Peyer's patch (tissue), 4 donors: ENCODE measurements at places on chromosomes 1 and 21.
A peak's percentile ranks its signal among the peaks of the same experiment; 100 is the strongest.

DNA sequence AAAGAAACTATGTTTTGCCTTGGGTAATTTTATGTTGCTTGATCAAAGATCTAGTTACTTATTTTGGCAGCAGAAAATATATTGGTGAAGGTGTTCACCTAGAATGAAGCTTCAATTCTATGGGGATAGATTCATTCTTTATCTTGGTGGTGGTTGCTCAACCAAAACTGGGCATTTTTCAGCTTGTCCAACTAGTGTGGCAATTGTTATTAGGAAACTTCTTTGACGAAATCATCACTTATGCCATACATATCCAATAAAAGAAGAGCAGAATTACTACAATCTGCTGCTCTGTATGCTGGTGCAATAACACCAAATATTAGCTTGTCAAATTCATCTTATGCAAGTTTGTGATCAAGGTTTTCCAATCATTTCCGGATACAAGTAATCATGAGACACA is 26.8 kb upstream of the TMPRSS15 start:
- no peak for DNase-seq

GRCh38 chr21:31403596-31404333 is 59.7 kb upstream of the TIAM1 start:
- DNase-seq = no peak

- no peak for DNase-seq
Observed at GRCh38 chr1:70890408-70890807, 157.2 kb downstream of the PTGER3 start.

- DNase-seq = peak; percentile 58
Observed at GRCh38 chr1:244322791-244323521, 128.8 kb downstream of the ADSS2 start.

DNA sequence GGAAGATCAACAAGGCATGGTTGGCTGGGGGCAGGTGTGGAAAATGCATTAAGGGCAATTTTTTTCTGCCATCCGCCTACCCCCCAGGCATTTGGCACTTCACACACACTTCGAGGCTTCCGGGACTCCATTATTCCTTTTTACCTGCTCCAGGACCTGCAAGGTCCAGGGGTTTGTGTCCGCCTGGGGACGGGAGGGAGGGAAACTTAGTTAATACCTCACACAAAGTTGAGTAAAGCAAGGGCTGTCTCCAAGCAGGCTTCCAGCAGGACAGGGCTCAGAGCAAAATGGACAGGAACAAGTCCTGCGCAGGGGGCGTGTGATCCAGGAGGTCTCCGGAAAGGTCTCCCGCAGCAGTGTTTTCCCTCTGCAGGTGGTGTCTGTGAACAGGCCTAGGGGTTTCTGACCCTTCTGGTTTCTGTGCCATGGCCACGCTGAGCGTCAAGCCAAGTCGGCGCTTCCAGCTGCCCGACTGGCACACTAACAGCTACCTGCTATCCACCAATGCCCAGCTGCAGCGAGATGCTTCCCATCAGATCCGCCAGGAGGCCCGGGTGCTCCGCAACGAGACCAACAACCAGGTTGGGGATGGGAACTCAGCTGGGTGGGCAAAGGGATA is 712 bp downstream of the TEKT2 start:
- peak; percentile 9 for DNase-seq

GRCh38 chr21:45893740-45894449 is 87.7 kb upstream of the COL6A1 start:
- DNase-seq = no peak
